T-cell (primary cell): ENCODE measurements at places on chromosomes 11 and 22.
A peak's percentile ranks its signal among the peaks of the same experiment; 100 is the strongest.

DNA sequence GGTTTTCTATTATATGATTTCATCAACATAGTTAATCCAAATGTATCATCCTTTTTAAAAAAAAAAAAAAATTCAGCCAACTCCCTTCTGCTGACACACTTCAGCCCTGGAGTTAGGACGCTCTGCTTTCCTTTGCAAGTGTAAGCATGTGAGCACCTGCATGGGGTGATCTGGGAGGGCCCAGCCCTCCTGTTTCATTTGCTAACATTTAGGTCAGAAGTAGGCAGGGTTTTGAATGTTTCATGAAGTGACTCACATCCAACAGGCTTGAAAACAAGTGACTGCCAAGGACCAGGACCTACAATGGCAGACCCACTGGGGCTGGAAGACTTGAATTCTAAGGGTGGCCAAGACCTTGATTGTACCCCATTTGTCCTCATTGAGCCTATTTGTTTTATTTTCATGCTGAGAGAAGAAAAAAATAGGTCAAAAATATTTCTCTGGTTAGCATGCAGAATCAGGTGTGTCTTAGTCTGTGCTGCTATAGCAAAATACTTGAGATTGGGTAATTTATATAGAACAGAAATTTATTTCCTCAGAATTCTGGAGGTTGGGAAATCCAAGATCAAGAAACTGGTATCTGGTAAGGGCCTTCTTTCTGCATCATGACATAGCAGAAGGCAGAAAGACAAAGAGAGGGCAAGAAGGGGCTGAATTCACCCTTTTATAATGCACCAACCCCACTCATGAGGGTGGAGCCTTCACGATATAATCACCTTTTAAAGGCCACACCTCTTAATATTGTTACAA lies 137.6 kb downstream of the CD44 start:
- no peaks in the 10 kb centered on the region for H3K36me3 ChIP-seq
- no peak for DNase-seq
- H3K4me1 ChIP-seq = peaks cover 12% of the 10 kb centered on the region
- no peak overlapping the region for H3K4me3 ChIP-seq
- H3K27ac ChIP-seq = no peak overlapping the region

DNA sequence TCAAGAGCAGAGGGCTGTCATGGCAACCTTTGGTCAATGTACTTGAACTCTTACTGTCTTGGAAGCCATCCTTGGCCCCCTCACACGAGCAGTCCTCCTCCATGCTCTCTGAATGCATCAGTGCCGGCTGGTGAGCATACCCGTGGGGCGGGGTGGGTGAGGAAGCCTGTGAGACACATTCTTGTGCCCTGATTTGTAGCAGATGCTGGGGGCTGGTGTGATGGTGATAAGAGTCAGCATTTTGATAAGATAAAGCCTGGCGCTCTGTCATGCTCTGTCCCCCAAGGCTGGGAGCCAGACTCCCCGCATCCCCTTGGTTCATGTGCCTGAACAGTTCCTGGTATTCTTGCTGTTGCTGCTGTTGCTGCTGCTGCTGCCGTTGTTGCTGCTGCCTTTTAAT lies 20.5 kb upstream of the APOA1 start:
- H3K4me3 ChIP-seq = no peak overlapping the region
- no peak overlapping the region for H3K27ac ChIP-seq
- no peaks in the 10 kb centered on the region for H3K27me3 ChIP-seq
- no peak for DNase-seq
- H3K36me3 ChIP-seq = peaks cover 57% of the 10 kb centered on the region

- H3K4me3 ChIP-seq = no peak overlapping the region
- peaks cover 3% of the 10 kb centered on the region for H3K4me1 ChIP-seq
- DNase-seq = no peak
- H3K27me3 ChIP-seq = no peaks in the 10 kb centered on the region
- H3K36me3 ChIP-seq = no peaks in the 10 kb centered on the region
- H3K27ac ChIP-seq = no peak overlapping the region
Measured at GRCh38 chr11:60937811-60938210, 13.6 kb downstream of the TMEM132A start.

- H3K4me1 ChIP-seq = peaks cover 30% of the 10 kb centered on the region
- no peak overlapping the region for H3K27ac ChIP-seq
- no peaks in the 10 kb centered on the region for H3K27me3 ChIP-seq
Measured at GRCh38 chr11:64792482-64792881, 10.5 kb downstream of the MAP4K2 start.

- H3K36me3 ChIP-seq = no peaks in the 10 kb centered on the region
- no peak overlapping the region for H3K4me3 ChIP-seq
- H3K4me1 ChIP-seq = no peaks in the 10 kb centered on the region
Measured at GRCh38 chr11:114564831-114565230, 5.2 kb upstream of the NXPE1 start.

GRCh38 chr22:50435291-50436014 lies 39.4 kb downstream of the SBF1 start:
- H3K27me3 ChIP-seq = no peaks in the 10 kb centered on the region
- H3K4me3 ChIP-seq = no peak overlapping the region
- DNase-seq = no peak
- H3K36me3 ChIP-seq = peaks cover 80% of the 10 kb centered on the region
- H3K4me1 ChIP-seq = no peaks in the 10 kb centered on the region
- no peak overlapping the region for H3K27ac ChIP-seq

GRCh38 chr11:7281079-7281478 lies 29.4 kb downstream of the SYT9 start:
- H3K4me1 ChIP-seq = no peaks in the 10 kb centered on the region
- no peak overlapping the region for H3K27ac ChIP-seq
- DNase-seq = no peak

- peaks cover 10% of the 10 kb centered on the region for H3K4me1 ChIP-seq
- no peaks in the 10 kb centered on the region for H3K27me3 ChIP-seq
- H3K27ac ChIP-seq = no peak overlapping the region
- H3K36me3 ChIP-seq = peaks cover 51% of the 10 kb centered on the region
- no peak overlapping the region for H3K4me3 ChIP-seq
- DNase-seq = no peak
Measured at GRCh38 chr22:23791738-23792645, 5.2 kb downstream of the SMARCB1 start.

DNA sequence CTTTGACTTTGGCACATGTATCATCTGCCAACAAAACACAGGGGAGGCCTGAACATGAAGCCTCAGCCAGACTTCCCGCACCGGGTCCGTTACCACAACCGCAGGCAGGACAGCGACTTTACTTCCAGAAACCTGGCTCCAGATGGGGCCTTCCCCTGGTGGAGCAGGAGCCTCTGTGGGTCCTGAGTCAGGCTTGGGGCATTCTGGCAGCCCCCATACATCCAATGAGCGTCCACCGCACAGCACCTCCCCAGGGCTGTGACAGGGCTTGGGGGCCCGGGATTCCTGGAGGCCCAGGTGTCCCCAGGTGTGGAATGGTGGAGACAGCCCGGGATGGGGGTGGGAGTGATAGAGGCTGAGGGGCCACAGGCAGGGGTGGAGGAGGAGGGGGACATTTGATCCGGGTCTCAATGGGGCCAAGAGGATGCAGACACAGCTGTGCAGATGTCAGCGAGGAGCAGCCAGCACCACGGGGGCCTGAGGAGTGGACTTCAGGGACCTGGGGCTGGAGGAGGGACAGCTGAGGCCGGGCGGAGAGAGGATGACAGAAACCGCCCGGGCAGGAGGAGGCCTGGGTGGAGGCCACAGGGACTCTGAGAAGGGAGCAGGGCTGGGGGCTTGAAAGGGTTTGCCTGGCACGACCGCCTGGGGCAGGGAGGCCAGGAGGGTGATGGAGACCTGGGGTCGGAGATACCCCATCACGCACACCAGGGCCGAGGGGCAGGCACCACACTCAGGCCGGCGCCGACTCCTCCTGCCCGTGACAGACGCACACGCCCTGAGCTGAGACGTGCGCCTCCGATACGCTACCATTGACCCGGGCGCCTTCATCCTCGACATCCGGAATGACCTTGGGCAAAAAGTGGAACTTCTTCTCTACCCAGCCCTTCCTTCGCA lies 8.6 kb downstream of the TTLL8 start:
- H3K27me3 ChIP-seq = peaks cover 44% of the 10 kb centered on the region
- no peak for DNase-seq
- H3K4me3 ChIP-seq = no peak overlapping the region
- no peaks in the 10 kb centered on the region for H3K36me3 ChIP-seq
- H3K27ac ChIP-seq = no peak overlapping the region

DNA sequence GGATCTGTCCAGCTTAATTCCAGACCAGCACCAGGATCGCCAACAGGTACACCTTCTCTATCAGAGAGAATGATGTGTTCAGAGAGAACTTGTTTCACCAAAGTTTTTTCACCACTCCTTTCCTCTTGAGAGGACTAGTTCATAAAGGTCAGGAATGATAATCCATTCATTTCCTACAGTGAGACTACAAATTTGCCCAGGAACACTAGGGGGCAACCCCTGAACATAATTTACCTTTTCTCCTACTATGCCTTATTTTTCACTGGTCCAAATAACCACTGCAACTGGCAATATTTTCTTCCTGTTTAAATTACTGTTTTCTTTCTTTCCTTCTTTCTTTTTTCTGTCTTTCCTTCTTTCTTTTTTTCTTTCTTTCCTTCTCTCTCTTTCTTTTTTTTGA lies 22.5 kb downstream of the CAVIN3 start:
- no peak overlapping the region for H3K27ac ChIP-seq
- no peaks in the 10 kb centered on the region for H3K27me3 ChIP-seq
- no peak for DNase-seq
- H3K36me3 ChIP-seq = no peaks in the 10 kb centered on the region
- H3K4me3 ChIP-seq = no peak overlapping the region

DNA sequence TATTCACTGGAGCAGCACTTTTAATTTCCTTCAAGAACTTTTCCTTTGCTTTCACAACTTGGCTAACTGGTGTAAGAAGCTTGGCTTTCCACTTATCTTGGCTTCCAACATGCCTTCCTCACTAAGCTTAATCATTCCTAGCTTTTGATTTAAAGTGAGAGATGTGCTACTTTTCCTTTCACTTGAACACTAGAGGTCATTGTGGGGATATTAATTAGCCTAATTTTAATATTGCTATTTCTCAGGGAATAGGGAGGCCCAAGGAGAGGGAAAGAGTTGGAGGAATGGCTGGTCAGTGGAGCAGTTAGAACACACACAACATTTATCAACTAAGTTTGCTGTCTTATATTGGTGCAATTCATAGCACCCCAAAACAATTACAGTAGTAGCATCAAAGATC lies 24.6 kb upstream of the CCDC90B start:
- H3K36me3 ChIP-seq = no peaks in the 10 kb centered on the region
- DNase-seq = no peak
- H3K27ac ChIP-seq = no peak overlapping the region

GRCh38 chr11:35822815-35823495 lies 120.9 kb upstream of the LDLRAD3 start:
- H3K27me3 ChIP-seq = no peaks in the 10 kb centered on the region
- no peak for DNase-seq
- no peak overlapping the region for H3K27ac ChIP-seq
- H3K4me1 ChIP-seq = peaks cover 8% of the 10 kb centered on the region
- H3K36me3 ChIP-seq = no peaks in the 10 kb centered on the region

GRCh38 chr11:130151196-130151595 lies 8.4 kb upstream of the ST14 start:
- H3K36me3 ChIP-seq = no peaks in the 10 kb centered on the region
- peaks cover 8% of the 10 kb centered on the region for H3K27me3 ChIP-seq
- H3K27ac ChIP-seq = no peak overlapping the region
- no peak overlapping the region for H3K4me3 ChIP-seq
- DNase-seq = no peak

- H3K36me3 ChIP-seq = no peaks in the 10 kb centered on the region
- no peaks in the 10 kb centered on the region for H3K27me3 ChIP-seq
- H3K4me3 ChIP-seq = peak overlapping the region; percentile 61
Measured at GRCh38 chr11:18013790-18014507, 1.1 kb upstream of the SERGEF start.

GRCh38 chr22:38837414-38837928 lies 6.4 kb downstream of the NPTXR start:
- no peak overlapping the region for H3K27ac ChIP-seq
- no peak for DNase-seq
- peaks cover 34% of the 10 kb centered on the region for H3K27me3 ChIP-seq
- no peaks in the 10 kb centered on the region for H3K4me1 ChIP-seq
- no peak overlapping the region for H3K4me3 ChIP-seq

DNA sequence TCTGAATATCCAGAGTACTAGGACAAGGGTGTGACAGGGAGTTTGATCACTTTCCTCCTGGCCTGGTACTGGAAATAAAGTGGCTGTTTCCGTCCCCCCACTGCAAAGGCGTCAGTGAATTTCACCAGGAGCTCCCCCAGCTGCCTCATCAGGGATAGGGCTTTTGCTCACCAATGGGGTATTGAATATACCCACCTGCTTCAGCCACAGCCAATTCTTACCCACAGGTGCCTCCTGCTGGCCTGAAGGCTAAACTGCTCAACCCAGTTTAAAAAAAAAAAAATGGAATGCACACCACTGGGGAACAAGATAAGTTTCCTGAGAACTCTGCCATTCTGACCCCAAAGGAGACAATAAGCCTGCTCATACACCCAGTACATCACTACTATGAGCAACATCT lies 65.3 kb upstream of the MS4A8 start:
- H3K36me3 ChIP-seq = no peaks in the 10 kb centered on the region
- DNase-seq = no peak
- H3K27me3 ChIP-seq = peaks cover 9% of the 10 kb centered on the region
- H3K27ac ChIP-seq = no peak overlapping the region
- H3K4me3 ChIP-seq = no peak overlapping the region

GRCh38 chr11:95915051-95915450 lies 8.9 kb downstream of the MTMR2 start:
- no peak overlapping the region for H3K4me3 ChIP-seq
- DNase-seq = no peak
- no peaks in the 10 kb centered on the region for H3K36me3 ChIP-seq
- H3K4me1 ChIP-seq = no peaks in the 10 kb centered on the region

DNA sequence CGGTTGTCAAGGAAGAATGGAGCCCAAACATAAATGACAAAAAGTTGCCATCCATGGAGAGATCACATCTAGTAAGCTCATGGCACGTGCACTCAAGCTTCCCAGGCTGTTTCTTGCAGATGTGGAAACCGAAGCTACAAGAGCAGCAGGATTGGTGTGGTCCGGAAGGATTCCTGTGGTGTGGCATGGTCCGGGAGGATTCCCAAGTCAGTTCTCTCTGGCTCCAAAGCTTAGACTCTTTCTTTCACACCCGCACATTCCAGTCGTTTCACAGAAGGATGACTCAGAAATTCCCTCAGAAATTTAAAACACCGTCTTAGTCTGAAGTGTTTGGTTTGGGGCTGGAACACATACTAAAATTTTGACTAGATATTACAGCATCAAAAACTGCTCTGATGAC lies 78.0 kb upstream of the DRD2 start:
- no peaks in the 10 kb centered on the region for H3K36me3 ChIP-seq
- peaks cover 15% of the 10 kb centered on the region for H3K27me3 ChIP-seq
- no peak overlapping the region for H3K4me3 ChIP-seq
- DNase-seq = no peak

DNA sequence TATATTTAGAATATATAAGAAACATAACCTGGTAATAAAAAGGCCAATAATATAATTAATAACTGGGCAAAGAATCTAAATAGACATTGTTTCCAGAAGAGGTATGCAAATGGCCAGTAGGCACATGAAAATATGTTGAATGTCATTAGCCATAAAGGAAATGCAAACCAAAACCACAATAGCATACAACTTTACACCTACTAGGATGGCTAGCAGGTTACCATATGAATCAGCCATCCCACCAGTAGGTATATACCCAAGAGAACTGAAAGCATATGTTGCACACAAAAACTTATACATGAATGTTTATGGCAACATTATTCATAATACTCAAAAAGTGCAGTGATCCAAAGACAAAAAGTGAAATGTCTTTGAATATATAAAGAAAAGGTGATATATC lies 2.7 kb upstream of the OR2D2 start:
- no peak for DNase-seq
- H3K36me3 ChIP-seq = no peaks in the 10 kb centered on the region
- H3K27ac ChIP-seq = no peak overlapping the region
- no peak overlapping the region for H3K4me3 ChIP-seq
- no peaks in the 10 kb centered on the region for H3K4me1 ChIP-seq

GRCh38 chr11:837990-838307 lies 4.4 kb downstream of the POLR2L start:
- DNase-seq = no peak
- H3K36me3 ChIP-seq = peaks cover 26% of the 10 kb centered on the region
- H3K27me3 ChIP-seq = no peaks in the 10 kb centered on the region
- no peak overlapping the region for H3K4me3 ChIP-seq
- H3K27ac ChIP-seq = no peak overlapping the region
